ENCODE measurements at places on chromosomes 2 and 18.
A peak's percentile ranks its signal among the peaks of the same experiment; 100 is the strongest.

DNA sequence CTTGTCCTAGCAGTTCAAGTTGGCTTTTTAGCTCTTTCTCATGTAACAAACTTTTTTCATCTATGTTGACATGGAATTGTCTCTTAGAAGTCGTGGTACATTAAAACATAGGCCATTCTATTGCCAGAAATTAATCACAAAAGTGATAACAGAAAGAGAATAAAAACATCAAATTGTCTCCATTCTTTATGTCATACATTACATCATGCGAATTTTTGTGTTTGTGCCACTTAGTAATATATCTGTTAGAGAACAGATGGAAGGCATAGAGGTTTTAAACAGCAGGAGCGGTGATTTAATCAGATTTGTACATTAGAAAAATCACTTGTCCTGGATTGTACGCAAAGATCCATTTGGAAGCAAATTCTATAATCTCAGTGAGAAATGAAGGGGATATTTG is 136.5 kb upstream of the CDH20 start:
- no peak for DNase-seq

DNA sequence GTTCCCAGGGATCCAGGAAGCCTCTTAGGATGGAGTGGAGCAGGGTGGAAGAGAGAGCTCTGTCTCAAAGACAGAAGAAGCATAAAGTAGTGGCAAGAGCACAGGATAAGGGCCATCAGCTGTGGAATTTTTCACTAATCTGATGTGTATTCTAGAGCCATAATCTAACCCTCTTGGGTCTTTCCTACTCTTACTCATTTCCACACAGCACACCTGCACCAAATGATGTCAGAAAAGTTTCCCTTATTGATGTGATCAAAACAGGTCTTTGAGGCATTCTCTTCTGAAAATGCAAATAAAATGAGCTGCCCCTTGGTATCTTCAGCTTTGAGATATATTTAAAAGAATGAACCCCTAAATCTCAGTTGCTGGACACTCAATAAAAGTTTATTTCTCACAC is 415.1 kb upstream of the CHST9 start:
- DNase-seq, result no peak

DNA sequence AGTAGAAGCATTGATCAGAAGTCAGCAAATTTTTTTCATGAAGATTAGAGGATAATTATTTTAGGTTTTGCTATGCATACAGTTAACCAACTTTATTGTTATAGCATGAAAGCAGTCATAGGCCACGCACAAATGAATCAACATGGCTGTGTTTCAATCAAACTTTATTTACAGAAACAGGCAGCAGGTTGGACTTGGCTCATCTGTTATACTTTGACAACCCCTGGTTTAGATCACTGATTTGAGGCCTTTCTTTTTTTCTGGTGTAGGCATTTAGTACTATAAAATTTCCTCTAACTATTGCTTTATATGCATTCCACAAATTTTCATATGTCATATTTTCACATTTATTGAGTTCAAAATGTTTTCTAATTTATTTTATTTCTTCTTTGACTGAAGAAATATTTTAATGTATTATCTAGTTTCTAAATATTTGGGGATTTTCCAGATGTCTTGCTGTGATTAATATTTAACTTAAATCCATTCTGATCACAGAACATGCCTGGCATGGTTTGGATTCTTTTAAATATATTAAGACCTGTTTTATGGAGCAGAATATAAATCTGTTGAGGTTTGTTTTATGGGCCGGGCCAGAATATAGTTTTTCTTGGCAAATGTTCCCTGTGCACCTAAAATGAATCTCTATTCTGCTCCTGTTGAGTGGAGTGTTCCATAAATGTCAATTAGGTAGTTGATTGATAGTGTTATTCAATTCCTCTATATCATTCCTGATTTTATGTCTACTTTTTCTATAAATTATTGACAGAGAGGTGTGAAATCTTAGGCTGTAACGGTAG is 116.3 kb upstream of the KLHL29 start:
- peak; percentile 30 for DNase-seq

GRCh38 chr18:26706911-26707351 is 158.6 kb downstream of the AQP4 start:
- DNase-seq, result no peak

DNA sequence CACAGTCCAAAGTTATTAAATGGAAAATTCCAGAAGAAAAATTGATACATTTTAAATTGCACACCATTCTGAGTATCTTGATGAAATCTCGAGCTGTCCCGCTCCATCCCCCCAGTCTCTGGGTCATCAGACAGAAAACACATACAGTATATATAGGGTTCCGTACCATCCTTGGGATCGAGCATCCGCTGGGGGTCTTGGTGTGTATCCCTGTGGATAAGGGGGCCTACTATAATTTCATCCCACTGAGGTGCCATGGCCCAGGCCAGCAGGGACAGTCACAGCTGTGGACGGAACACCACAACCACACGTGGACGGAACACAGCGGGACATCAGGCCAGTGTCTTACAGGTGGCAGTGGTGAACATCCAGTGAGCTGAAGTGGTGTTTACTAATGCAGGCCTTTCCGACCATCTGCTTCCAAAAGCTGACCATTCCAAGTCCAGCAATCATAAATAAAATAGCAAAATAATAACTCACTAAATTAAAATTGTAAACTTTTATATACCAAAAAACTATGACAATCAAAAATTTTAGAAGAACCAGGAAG is 14.0 kb downstream of the TWIST2 start:
- DNase-seq, result no peak

GRCh38 chr2:127527001-127527804 is 914 bp upstream of the IWS1 start:
- DNase-seq, result peak; percentile 31

- DNase-seq, result no peak
Measured at GRCh38 chr2:110717734-110718133, 14.6 kb upstream of the ACOXL start.

- no peak for DNase-seq
Measured at GRCh38 chr2:68434981-68435380, 32.1 kb downstream of the FBXO48 start.
